Choroid plexus epithelial cell (primary cell): ENCODE measurements at places on chromosomes 7 and 10.

GRCh38 chr10:97520978-97521761 lies 22.4 kb downstream of the UBTD1 start:
- no peak for DNase-seq

DNA sequence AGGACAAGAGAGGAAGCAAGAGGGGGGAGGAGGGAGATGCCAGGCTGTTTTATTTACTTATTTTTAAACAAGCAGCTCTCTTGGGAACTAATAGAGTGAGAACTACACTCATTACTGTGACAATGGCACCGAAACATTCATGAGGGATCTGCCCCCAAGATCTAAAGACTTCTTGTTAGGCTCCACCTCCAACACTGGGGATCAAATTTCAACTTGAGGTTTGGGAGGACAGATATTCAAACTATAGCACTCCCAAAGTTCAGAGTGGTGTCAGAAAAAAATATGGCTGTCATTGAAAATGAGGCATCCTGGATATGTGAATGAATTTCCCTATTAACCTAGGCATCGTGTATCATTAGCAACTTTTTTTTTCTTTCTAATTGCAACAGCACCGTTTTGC lies 145.5 kb downstream of the ABCA13 start:
- DNase-seq = no peak

GRCh38 chr7:132750096-132750495 lies 173.8 kb upstream of the PLXNA4 start:
- no peak for DNase-seq

GRCh38 chr10:101848894-101849351 lies 5.3 kb upstream of the KCNIP2 start:
- DNase-seq = peak; percentile 54

DNA sequence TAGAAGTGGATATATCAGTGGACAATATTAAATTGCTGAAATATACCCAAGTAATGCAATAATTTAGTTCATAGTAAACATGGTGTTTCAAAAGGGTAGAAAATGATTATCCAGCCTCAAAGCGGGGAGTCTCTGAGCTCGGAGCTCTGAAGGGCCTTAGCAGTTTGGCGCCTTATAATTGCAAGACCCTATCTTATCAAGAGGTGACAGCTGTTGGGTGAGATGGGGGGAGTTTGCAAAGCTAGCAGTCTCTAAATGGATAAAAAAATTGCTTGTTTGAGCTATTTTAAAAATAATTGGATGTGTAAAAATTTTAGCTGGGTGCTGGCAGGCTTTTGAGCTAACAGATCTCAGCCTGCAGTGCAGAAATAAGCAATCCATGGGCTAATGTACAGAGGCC lies 219.2 kb downstream of the CCSER2 start:
- no peak for DNase-seq

GRCh38 chr7:5223646-5224340 lies 33.8 kb downstream of the WIPI2 start:
- no peak for DNase-seq

GRCh38 chr7:34109936-34110780 lies 204.8 kb downstream of the BMPER start:
- DNase-seq = no peak

GRCh38 chr10:125343118-125343925 lies 183.0 kb upstream of the CTBP2 start:
- DNase-seq = peak; percentile 66

DNA sequence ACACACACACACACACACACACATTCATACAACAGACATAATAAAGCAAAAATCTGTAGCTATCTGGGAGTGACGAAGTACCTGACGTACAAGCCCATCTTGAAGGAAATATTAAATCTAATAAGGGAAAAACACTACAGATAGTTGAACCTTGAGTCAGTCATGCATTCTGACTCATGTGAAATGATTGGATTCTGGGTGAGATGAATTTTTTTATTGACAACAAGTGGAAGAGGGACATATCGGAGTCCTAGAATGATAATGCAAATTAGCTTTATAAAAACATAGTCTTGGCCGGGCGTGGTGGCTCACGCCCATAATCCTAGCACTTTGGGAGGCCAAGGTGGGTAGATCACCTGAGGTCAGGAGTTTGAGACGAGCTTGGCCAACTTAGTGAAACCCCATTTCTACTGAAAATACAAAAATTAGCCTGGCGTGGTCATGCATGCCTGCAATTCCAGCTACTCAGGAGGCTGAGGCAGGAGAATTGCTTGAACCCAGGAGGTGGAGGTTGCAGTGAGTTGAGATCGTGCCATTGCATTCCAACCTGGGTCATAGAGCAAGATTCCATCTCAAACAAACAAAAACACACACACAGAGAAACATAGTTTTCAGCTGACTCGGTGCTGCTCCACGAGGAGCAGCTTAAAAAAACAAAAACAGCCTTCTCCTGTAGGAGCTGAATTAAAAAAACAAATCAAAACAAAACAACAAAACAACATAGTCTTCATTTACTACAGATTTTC lies 154.4 kb upstream of the MKLN1 start:
- DNase-seq = peak; percentile 69

DNA sequence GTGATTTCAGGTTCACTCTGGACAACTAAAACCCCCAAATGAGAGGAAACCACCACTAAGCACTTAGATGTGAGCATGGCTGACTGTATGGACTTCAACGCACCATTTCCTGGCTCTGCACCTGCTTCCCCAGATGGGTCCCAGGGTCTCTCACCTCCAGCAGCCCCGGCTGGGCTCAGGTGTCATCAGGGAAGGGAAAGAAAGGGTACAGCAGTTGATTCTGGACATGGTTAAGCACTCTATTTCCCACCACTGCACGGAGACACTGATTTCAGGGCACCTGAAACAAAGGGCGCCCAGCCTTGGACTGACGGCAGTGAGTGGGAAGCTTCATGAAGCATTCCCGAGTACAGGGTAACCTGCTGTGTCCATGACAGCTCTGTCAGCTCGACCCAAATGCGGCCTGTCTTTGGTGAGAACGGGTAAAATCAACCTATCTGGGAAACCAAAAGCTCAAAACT lies 19.0 kb downstream of the FAM53B start:
- no peak for DNase-seq

DNA sequence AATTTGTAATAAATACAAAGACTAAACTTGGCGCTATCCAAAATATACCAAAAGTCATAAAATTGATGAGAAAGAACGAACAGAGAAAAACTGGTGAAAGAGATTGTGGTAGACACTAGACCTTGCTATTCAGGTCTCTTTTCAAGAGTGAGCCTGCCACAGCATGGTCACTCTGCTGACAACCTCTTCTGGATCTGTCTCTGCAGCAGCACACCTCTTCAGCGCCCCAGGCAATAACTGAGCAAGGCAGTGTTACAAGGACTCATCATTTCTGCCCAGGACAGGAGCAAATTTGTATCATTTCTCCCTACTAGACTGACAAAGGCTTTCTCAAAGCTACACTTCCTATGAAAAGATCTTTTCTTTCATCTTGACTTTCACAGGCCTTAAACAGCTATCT lies 976.0 kb downstream of the DNAJB9 start:
- DNase-seq = no peak

GRCh38 chr7:170551-171363 lies 21.6 kb upstream of the FAM20C start:
- DNase-seq = no peak

DNA sequence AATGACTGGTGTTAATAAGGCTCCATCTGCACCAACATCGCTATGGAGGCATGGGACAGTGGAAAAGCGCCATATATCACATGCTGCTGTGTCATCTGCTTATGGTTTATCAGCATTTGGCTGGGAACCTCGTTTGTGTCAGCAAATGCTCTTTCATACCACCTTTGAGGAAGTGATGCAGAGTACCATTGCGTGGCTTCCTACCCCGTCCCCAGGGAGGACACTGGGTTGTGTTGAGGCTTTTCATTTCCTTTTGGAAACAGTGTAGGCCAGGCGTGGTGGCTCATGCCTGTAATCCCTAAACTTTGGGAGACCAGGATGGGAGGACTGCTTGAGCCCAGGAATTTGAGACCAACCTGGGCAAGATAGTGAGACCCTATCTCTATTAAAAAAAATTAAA lies 6.8 kb downstream of the TACR2 start:
- DNase-seq = no peak

GRCh38 chr10:89861584-89862301 lies 160.4 kb downstream of the KIF20B start:
- DNase-seq = peak; percentile 52

GRCh38 chr7:41940760-41941343 lies 238.0 kb upstream of the INHBA start:
- DNase-seq = peak; percentile 86

DNA sequence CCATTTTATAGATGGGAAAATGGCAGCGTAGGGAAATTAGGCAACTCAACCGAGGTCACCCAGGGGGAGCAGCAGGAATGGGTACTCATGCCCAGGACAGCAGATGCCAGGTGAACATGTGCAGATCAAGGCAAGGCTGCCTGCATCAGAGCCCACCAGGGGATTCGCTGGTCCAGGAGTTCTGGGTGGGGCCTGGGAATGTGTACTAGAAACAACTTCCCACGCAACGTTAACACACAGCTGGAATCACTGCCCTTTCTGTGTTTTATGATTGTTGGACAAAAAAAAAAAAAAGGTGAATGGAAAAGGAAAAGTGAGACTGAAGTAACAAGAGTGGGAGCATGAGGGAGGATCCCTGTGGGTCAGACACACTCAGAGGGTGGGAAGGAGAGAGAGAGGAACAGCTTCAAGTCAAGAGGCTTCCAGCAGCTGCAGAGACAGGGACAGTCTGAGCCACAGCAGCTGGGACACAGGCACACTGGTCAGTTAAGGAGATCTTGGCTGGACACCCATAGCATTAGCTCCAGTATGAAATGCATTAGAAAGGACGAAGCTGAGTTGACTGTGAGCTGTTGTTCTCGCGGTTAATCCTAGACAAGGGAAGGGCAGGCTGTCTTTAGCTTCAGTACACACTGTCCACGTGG lies 187.9 kb upstream of the INHBA start:
- DNase-seq = no peak

DNA sequence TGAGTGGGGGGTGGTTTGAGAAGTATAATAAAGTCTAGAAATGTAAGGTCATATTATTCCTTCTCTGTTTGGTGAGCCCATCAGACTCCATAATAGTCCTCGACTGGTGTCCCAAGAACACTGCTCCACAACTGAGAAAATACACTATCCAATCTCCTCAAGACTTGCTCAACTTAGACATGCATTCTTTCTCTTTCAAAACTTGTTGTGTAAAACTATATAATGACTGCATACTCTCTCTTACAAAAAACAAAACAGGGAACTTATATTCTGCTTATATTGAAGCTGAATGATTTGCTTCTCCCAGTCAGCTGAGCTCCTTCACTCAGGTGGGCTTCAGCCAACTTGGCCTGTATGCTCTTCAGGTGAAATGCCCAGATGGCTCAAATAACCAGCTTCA lies 204.7 kb downstream of the ZNF365 start:
- no peak for DNase-seq

- DNase-seq = no peak
Observed at GRCh38 chr7:130935564-130936157, 201.7 kb upstream of the KLF14 start.

DNA sequence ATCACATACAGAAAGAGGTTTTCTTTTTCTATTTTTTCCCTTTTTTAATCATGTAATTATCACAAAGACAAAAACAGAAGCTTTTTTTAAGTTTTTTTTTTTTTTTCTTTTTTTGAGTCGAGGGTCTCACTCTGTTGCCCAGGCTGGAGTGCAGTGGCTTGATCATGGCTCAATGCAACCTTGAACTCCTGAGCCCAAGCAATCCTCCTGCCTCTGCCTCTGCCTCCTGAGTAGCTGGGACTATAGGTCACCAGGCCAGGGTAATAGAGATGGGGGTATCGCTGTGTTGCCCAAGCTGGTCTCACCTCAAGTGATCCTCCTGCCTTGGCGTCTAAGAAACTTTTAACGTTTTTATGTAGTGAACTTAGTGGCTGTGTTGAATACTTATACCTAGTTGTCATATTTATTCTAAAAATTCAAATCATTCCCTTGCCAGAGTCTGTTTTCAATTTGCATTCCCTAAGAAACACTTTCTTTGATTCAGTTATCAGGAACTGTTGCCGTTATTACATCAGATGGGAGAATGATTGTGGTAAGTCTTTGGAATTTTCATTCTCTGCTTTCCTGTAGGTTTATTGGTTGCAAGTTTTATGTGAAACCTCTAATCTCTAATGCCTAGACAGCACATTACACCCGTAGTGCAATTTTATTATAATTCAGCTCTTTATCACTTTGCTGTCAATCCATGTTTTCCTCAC lies 1.3 kb downstream of the LSM8 start:
- peak; percentile 30 for DNase-seq

GRCh38 chr7:112105584-112106530 lies 100.3 kb downstream of the DOCK4 start:
- DNase-seq = no peak

- DNase-seq = no peak
Observed at GRCh38 chr7:147513451-147513850, 1077.1 kb upstream of the C7orf33 start.

- no peak for DNase-seq
Observed at GRCh38 chr10:19221216-19221615, 172.6 kb downstream of the MALRD1 start.

DNA sequence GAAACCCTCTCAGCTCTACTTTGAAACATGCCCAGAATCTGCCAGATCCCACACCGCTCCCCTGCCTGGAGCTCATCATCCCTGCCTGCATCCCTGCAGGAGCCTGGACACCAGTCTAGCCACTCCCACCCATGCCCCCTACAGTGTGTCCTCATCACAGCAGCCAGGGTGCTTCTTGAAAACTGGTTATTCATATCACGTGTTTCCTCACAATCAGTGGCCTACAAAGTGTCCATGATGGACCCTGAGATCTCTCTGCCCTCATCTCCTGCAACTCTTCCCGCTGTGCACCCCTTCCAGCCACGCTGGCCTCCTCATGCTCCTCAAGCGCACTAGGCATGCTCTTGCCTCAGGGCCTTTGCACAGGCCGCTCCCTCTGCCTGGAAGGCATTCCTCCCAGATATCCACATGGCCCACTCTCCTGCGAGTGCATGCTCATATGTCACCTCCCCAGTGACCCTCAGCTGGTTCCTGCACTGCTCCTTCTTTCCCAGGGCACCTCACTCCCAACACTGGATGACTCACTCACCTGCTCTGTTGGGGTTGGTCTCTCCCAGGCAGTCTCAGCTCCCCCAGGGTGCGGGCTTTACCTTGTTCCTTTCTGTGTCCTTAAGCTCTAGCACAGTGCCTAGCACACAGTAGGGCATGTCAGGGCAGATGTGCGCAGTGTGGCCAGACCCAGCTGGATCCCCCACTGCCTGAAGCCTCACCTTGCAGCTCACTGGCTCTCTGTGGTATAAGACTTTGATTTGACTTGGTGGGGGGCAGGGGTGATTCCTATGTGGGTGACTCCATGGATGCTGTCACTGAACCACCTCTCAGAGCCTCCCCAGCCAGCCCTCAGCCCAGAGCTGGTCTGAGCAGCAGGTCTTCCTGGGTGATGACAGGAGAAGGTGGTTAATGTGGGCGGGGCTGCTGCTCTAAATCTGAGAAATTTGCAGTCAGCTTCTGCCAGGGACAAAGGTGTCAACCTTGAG lies 37.3 kb downstream of the CDH23 start:
- no peak for DNase-seq
